ENCODE measurements at places on chromosomes 3 and 15.
A peak's percentile ranks its signal among the peaks of the same experiment; 100 is the strongest.

- H3K27me3 ChIP-seq: peaks cover 11% of the 10 kb centered on the region
- no peak for DNase-seq
- H3K4me3 ChIP-seq: no peak overlapping the region
- peak overlapping the region; percentile 93 for H3K27ac ChIP-seq
- peaks cover 12% of the 10 kb centered on the region for H3K36me3 ChIP-seq
These were observed 22.5 kb downstream of the POPDC2 start for GRCh38 chr3:119637679-119638477.

DNA sequence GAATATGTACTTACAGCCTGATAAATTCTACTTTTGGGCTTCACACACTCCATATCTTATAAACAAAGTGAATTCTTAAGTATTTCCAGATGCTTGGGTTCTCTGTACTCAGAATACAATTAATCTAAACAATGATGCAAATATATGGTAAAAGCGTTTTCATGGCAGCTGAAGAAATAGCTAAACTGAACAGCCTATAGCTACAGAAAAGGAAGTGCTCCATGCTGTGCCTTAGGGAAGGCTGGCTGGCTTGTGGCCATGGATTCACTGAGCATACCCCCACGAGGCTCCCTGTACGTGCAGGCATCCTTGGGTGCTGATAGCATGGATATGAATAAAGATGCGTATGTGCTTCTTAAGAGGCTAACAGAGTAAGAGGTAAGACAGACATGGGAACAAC is 264.0 kb downstream of the KLF13 start:
- no peaks in the 10 kb centered on the region for H3K36me3 ChIP-seq
- no peaks in the 10 kb centered on the region for H3K4me1 ChIP-seq
- no peak overlapping the region for H3K27ac ChIP-seq
- DNase-seq: no peak

DNA sequence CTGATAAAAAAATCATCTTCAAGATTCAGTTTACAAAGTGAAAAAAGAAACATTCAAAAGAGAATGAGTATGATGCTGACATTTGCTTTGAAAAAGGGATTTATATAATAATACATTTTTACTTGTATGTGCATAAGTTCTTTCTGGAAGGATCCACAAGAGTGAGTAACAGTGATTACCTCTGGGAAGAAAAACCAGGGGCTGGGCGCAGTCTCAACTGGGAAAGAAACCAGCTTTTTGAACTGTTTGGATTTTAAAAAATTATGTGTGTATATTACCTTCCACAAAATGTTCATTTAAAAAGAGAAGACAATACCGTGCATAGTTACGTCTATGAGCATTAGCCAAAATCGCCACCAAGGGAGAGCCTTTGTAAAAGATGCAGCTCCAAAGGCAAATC is 1.3 kb downstream of the CLEC3B start:
- no peaks in the 10 kb centered on the region for H3K36me3 ChIP-seq
- DNase-seq: no peak
- H3K4me3 ChIP-seq: no peak overlapping the region

DNA sequence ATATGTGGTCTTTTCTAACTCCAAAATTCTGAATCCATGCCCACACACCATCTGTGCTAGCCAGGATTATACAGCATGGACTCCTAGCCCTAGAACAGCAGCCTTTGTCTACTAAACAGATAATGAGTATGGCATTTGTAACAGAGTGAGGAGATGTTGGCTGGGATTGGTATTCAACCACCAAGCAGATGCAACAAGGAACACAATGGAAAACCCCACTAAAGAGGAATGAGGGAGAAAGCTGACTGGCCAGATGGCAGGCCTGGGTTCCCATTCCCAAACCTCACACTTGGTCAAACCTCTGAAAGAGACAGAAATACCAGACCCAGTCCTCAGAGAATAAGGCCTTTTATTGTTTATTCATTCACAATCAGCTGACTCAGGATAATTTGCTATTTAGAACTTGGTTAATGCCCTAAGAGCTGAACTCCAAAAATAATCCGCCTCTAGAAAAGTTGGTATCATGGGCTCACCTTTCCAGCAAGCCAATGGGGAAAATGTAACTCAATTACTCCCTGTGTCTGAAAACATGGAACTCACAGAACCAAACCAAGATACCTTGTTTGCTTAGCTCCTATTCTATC is 145.6 kb downstream of the LRRC3B start:
- no peaks in the 10 kb centered on the region for H3K36me3 ChIP-seq
- H3K4me3 ChIP-seq: no peak overlapping the region
- H3K4me1 ChIP-seq: no peaks in the 10 kb centered on the region

GRCh38 chr3:153242896-153243295 is 80.9 kb downstream of the RAP2B start:
- H3K27me3 ChIP-seq: peaks cover 3% of the 10 kb centered on the region
- no peak overlapping the region for H3K27ac ChIP-seq
- H3K4me3 ChIP-seq: no peak overlapping the region
- H3K4me1 ChIP-seq: peaks cover 1% of the 10 kb centered on the region
- DNase-seq: no peak
- no peaks in the 10 kb centered on the region for H3K36me3 ChIP-seq

- no peak overlapping the region for H3K4me3 ChIP-seq
- no peak for DNase-seq
- no peaks in the 10 kb centered on the region for H3K27me3 ChIP-seq
- H3K4me1 ChIP-seq: no peaks in the 10 kb centered on the region
- H3K27ac ChIP-seq: no peak overlapping the region
These were observed 107.3 kb downstream of the ITPR1 start for GRCh38 chr3:4600493-4600892.

DNA sequence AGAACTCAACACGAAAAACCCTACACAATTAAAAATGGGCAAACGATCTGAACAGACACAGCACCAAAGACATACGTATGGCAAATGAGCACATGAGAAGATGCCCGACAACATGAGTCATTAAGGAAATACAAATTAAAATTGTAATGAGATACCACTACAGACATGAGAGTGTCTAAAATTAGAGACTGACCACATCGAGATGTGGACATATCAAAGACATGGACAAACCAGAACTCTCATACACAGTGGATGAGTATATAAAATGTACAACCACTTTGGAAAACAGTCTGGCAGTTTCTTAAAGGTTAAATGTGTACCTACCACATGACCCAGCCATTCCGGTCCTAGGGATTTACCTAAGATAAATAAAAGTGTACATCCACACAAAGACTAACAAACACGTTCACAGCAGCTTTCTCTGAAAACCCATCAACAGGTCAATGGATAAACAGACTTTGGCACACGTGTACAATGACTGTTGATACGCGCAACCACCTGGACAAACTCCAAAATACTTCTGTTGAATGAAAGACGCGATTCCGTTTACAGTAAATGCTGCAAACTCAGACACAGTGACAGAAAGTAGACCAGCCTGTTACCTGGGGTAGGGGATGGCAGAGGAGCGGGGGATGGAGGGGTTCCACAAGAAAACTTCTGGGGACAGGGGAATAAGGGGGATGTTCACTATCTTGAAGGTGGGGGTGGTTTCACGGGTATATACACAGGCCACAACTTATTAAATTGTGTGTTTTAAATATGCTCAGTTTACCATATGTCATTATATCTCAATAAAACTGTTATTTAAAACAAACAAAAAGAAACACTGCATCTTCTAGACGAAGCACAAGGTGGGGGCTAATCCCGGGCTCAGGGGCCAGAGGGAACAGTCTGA is 2.1 kb downstream of the TNK2 start:
- no peaks in the 10 kb centered on the region for H3K27me3 ChIP-seq
- DNase-seq: no peak
- H3K27ac ChIP-seq: peak overlapping the region; percentile 100

Data from activated naive CD4-positive, alpha-beta T cell treated with anti-CD3 and anti-CD28 coated beads, Interleukin-2, amount 10 ng/mL, durations not matched to agents 7 days and 5 days (primary cell).